ENCODE measurements at places on chromosomes 13 and 19. TPM values are rescaled to one million over a fixed set of nuclear protein-coding genes. Genes with fewer than 3 reads are reported as not detected.
A peak's percentile ranks its signal among the peaks of the same experiment; 100 is the strongest.

Gene OR7A5
- polyA plus RNA-seq: not detected

Gene STK11
- 53.8 TPM for polyA plus RNA-seq

Gene CGB3
- 0.26 TPM for polyA plus RNA-seq

Gene LHB
- not detected for polyA plus RNA-seq

Gene ELL
- polyA plus RNA-seq: 9.4 TPM

Gene ZNF441
- 18.1 TPM for polyA plus RNA-seq

Gene SYT3
- 0.53 TPM for polyA plus RNA-seq

DNA sequence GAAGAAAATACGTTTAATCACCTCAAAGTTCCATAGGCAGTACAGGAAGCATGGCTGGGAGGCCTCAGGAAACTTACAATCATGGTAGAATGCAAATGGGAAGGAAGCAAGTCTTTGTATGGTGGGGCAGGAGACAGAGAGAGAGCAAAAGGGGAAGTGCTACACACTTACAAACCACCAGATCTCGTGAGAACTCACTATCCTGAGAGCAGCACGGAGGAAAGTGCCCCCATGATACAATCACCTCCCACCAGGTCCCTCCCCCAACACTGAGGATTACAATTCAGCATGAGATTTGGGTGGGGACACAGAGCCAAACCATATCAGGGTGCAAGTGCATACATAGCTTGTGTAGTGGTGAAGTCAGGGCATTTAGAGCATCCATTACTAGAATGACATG lies 92.3 kb upstream of the ANKRD10 start:
- no peak for DNase-seq

- no peak for DNase-seq
Measured at GRCh38 chr13:38657191-38657590, 29.7 kb upstream of the FREM2 start.

- no peak for DNase-seq
Measured at GRCh38 chr13:109393045-109393444, 393.3 kb downstream of the IRS2 start.

DNA sequence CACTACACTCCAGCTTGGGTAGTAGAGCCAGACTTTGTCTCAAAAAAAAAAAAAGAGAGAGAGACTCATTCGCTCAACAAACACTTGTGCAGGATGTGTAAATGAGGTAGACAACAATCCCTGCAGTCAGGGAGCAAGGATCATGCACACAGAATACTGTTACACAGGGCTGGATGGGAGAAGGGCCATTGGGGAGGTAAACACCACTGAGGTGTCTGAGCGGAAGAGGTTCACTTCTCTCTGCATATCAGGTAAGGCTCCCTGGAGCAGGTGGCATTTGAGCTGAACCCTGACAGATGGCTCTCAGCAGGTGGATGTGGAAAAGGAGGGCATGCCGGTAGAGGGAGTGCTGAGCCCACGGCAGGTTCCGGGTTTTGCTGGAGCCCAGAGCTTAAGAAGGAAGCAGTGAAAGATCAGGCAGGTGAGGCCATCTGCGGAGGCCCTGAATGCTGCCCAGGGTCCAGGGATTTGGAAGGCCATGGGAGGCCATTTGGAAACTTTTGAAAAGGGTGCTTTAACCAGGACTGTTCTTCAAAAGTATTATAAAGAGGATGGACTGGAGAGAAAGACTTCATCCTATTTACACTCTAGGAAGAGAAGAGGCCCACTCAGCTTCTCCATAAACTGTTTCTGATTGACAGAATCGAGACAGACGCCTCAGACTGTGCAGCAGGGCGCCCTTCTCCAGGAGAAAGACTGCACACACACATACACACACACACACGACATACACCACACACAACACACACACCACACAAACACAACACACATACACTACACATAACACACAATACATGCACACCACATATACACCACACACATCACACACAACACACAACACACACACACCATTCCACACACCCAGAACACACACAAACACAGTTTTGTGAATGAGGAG lies 199.4 kb downstream of the USP12 start:
- DNase-seq: no peak

DNA sequence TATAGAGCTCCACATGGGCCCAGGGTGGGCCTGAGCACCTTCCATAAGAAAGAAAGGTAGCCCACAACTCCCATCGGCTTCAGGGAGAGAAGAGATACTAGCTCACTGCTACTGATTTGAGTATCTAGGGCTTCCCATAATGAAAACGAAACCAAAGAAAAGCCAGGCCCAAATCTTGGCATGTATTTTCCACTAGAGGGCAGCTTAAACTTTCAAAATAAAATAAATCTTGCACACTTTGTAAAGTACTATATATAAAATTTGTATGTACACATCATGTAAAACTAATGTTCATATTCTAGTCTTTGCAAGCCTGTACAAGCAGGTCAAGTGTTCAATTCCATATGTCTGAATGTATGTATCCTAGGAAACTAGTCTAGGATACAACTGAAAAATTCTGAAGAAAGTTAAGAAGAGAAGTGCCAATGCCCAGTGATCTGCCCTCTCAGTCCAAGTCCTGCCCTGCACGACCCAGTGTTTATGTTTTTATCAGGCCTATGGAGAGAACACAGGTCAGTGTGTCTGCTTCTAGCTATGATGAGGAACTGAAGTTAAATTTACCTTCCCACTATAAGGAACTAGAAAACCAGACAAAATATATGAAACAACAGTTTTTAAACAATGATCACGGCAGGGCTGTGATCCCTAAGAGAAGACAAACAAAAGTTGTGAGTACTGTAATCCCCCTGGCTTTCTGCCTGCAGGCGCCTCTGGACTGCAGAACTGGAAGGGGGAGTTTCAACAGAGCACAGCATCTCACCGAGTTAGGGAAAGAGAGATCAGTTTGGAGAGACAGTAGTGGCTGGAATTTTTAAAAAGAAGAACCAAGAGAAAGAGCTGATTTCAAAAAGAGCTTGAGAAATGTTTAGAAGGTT lies 475.7 kb downstream of the UQCRFS1 start:
- DNase-seq: peak; percentile 24

GRCh38 chr13:113468472-113469201 lies 15.3 kb upstream of the ADPRHL1 start:
- DNase-seq: no peak

DNA sequence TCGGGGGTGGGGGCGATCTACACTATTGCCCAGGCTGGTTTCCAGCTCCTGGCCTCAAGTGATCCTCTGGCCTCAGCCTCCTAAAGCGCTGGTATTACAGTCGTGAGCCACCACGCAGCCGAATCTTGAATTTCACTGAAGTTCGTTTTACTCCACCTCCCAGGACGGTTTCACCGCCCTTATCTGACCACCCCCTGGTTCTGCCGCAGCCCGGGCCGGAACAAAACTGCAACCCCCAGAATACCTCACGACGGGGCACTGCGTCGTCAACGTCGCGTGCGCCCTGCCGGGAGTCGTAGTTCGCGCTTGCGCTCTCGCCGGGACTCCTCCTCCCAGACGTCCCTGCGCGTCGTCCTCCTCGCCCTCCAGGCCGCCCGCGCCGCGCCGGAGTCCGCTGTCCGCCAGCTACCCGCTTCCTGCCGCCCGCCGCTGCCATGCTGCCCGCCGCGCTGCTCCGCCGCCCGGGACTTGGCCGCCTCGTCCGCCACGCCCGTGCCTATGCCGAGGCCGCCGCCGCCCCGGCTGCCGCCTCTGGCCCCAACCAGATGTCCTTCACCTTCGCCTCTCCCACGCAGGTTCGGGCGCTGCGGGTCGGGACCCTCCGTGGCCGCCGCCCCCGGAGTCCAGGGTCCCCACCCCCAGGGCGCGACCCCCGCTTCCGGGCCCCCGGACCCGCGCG lies at the start of gene ATP5F1D:
Gene ATP5F1D (plus strand): TSS at position 335 of the 679 bp plus-strand sequence. CDS start 100 bp downstream, at position 435.
- peak; percentile 87 for DNase-seq

DNA sequence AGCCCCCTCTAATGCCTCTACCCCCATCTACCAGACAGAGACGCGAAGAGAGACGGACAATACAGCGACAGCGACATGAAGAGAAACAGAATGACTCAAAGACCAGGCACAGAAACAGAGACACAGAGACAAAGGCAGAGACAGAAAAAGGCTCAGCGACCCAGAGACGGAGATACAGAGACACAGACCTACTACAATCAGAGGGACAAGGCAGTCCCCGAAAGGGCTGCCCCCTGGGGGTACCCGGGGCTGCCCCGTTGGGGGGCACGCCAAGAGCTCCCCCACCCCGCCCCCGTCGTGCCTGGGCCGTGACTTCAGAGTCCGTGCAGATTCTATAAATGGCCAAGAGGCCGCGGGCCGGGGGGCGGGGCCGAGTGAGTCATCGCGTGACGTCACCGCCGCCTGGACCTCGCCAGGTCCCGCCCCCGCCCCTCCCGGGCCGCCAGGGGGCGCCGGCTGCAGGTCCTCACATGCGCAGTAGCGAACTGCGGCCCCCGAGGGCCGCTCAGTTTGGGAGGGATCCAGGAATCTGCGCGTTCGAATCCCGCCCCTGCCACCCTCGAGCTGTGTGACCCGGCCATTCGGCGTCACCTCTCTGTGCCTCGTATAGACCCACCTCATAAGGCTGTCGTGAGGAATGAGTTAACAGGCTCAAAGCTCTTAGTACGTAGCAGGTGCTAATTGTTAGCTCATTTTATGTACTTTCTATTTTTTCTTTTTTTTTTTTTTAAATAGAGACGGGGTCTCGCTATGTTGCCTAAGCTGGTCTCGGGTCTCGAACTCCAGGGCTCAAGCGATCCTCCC lies 2.7 kb upstream of the CNN1 start:
- DNase-seq: peak; percentile 71

GRCh38 chr13:108760541-108760940 lies 131.1 kb downstream of the MYO16 start:
- DNase-seq: no peak

DNA sequence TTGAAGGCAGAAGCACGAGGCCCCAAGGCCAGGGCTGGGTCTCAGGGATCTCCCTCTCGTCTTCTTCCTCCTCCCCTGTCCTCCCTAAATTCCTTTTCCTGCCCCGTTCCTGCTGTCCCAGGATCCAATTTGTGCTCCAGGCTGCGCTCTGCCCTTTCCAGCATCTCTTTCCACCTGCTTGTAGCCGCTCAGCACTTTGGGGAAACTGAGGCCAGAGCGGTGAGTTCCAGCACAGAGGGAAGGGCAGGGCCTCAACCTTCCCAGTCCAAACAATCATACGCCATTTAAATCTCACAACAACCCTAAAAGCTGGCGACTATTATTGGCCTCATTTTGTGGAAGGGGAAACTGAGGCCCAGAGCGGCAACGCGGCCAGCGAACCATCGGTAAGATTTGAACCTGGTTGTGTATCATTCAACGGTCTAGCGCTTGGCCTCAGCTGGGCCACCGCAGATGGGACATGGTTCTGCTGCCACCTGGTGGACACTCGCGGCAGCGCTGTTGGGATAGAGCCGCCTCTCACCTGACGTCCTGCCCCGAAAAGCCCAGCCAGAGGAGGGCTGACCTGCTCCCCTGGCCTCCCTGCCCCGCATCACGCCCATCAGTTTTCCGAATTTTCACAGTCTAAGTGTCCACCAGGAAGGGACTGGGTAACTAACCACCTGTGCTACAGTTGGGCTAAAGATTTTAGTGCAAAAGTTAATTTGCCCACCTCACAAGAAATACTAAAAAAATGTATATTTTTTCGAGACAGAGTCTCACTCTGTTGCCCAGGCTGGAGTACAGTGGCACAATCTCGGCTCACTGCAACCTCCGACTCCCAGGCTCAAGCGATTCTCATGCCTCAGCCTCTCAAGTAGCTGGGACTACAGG lies 4.2 kb upstream of the RPL18A start:
- peak; percentile 56 for DNase-seq

- DNase-seq: no peak
Measured at GRCh38 chr19:37928527-37929286, 21.7 kb downstream of the SIPA1L3 start.

GRCh38 chr19:17530586-17530985 lies 19.1 kb downstream of the PGLS start:
- DNase-seq: no peak

DNA sequence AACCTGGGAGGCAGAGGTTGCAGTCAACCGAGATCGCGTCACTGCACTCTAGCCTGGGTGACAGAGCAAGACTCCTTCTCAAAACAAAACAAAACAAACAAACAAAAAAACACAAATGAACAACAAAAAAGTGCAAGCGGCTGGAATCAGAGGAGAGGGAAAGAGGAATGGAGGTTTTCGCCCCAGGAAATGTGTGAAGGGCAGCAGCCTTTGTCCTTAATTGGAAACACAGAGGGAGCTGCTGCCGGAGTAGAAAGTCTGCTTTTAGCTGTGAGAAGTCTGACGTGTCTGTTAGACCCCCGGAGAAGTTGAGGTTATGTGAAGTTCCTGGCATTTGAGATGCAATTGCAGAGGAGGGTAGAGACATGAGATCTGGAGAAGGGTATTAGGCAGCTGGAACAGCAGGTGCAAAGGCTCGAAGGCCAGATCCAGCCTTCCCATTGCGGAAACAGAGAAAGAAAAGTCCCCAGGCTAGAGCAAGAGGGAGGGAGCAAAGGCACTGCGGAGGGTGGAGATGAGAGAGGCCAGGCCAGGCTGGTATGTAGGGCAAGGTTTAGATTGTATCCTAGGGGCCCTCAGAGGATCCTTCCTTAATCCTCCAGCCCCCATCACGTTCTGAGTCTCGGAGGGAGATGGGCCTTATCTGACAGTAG lies 473 bp downstream of the TMIGD2 start:
- DNase-seq: no peak

DNA sequence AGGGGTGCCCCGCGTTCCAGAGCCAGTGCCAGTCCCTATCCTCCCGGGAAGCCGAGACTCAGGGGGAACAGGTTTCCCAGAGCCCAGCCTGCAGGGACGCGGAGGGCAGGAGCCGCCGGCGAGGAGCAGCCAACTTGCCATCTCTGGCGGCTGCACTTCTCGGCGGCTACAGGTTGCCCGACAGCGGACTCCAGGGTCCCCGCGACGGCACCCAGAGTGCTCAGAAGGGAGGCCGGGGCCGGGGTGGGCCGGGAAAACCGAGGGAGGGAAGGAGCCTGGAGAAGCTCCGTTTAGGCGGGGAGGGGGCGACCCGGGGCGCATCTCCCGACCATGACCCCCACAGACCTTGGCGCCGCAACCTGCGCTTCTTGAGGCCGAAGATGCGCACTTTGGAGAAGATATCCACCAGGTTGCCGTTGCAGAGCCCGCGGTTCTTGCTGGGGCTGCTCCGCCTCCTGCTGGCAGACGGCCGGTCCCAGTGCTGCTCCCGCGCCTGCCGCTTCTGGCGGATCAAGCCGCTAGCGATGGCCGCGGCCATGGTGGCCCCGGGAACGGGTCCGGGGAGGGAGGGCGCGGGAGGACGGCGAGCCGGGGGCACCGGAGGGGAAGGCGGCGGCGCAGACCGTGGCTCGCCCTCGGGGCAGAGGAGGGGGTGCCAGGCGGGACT lies 463.8 kb downstream of the ITGBL1 start:
- DNase-seq: no peak

DNA sequence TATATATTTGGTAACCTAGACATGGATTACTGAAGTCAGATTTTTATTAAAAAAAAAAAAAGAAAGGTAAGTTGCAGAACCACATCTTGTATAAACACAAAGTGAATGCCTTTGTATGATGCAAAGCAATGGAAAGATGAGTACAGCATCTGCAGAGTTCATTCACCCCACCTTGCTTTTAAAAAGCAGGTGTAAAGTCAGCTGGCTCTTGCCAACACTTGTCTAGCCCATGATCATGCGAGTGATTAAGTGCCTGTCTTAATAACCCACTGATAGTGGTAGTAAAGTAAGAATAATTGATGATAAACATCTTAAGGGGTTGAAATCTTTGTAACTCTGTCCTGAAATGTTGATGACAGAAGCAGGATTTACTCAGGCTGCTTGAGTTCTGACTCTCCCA lies 710.4 kb downstream of the EFNB2 start:
- no peak for DNase-seq

All from left renal pelvis (tissue), 4 donors.